Activated gamma-delta T cell treated with anti-CD3 and anti-CD28 coated beads, Interleukin-2, amount 50 U/mL, for 16 hours (primary cell): ENCODE measurements at places on chromosomes 1 and 21.

GRCh38 chr1:67668660-67669059, 16.3 kb upstream of the GADD45A start:
- DNase-seq, result no peak

DNA sequence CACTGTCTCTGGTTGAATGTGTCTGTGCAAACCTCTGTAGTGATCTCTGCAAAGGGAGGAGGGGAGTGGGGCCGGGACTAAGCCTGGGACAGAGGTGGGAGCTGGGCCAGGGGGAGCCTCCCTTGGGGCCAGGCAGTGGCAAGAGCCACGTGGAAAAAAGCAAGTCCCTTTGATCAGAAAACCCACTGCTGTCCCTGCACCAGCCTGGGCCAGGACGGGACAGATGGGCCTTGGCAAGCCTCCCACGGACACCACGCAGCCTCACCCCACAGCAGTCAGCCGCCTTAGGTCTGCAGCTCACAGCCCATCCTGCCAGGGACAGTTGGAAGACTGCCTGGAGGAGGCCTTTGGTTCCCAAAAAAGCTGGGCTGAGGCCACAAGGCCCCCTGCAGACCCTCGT, 11.7 kb upstream of the TRAPPC10 start:
- no peak for DNase-seq

DNA sequence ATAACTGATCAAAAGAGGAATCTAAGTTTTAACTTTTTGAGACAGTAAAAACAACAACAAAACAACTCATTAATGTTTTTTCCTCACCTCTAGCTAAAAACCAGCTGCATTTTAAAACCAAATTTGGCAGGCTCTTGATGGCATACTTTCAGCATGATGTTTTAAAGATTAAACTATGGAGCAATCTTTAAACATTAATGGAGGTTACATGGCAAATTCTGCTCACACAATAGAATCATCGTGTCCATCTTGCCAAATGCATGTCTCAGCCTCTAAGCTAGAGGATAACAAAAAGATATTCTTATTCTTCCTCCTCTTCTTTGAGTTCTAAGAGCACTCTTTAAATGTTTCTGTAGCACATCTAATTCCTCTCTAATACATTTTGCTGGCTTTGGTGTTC, 579.8 kb upstream of the PKN2 start:
- DNase-seq, result no peak

DNA sequence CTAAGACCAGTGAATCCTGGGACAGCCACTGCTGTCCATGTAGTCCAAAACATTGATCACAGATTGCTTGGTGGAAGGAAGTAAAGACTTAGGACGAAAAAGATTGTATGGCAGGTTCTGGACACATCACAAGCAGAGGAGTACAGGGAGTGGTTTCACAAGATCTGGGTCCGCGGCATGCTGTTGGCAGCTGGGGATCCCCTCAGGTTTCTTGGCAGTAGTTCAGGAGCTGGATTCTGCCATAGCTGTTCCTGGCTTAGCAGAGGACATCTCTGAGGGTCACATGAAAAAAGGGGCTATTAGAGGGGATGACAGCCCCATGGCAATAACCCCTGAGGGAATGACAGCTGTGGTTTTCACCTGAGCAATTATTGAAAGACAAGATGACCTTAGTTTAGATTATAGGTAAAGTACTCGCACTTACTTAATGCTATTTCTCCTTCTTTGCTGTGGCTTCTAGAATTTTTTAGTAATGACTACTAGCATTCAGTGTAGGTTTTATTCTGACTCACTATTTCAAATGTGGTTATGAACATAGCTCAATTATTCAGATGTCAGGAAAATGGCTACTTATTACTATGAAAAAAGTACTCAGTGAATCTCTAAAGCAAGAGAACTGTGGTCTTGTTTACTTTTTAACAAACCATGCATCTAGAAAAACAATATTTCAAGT, 8.2 kb downstream of the KRTAP27-1 start:
- DNase-seq, result no peak

DNA sequence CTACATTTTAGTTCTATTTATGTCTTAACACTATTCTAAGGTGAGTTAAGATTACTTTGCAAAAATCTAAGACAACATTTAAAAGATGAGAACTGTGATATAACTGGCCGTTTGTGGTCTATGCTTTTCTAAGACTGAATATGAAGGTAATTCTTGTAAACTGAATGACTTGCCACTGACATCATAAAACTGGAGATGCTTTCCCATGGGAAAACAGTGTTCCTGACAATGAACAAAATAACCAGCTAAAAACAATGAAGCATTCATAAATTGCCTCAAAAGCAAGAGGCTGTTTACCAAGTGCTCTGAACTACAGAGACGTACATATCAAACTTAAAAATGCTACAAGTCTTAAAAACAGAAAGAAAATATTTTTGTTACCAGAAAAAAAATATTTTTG, 54.7 kb downstream of the APP start:
- no peak for DNase-seq

- DNase-seq, result no peak
These were observed 33.1 kb upstream of the ZNF644 start for GRCh38 chr1:91054780-91055481.

DNA sequence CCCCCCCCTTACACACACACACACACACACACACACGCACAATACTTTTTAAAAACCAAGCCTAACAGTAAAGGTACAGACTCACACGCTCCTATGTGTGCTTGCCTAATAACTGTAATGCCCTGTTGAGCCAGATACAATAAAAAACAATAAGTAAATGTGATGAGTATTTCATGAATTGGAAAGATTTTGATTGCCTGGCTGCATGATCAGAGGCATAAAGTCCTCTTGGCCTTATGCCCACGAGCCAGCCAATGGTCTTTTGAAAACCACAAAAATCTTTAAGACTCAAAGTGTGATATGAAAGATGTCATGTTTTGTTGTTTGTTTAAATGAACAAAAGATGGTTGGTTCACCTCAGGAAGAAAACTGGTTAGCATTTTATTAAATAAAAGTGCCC, 441.9 kb upstream of the ZRANB2 start:
- DNase-seq, result no peak

DNA sequence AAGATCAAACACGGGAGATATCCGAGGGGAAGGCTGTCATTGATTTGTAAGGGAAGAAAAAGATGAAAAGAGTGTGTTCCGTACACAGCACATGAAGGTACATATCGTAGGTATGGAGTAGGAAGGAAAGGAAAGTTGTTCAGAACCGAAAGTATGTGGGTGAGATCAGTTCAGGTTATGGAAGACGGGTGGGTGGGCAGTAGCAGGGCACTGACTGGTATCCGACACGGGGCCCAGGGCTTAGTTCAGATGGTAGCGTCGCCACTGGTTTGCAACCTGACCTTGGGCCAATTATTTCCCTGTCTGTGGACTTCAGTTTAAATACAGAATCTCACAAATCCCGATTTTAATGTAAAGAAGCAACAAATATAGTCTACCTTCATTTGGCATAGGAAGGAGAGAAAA, 27.8 kb upstream of the A3GALT2 start:
- no peak for DNase-seq

GRCh38 chr21:39952265-39952664, 85.0 kb downstream of the PCP4 start:
- DNase-seq, result no peak

DNA sequence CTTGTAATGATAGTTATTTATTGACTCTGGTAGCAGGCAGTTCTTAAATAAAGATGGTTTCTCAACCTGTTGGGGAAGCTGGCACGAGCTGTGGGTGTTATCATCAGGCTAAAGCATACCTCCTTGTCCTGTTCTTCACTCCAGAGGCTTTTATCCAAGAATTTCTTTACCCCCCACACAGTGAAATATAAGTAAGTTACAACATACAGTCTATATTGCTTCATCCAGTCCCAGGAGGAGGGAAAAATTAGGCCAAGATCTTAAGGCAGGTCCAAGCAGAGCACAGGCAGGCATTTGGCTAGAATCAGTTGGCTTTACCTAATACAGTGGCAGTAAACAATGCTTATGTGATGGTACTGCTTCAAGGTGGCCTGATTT, 6.3 kb downstream of the TMEM81 start:
- DNase-seq, result no peak

DNA sequence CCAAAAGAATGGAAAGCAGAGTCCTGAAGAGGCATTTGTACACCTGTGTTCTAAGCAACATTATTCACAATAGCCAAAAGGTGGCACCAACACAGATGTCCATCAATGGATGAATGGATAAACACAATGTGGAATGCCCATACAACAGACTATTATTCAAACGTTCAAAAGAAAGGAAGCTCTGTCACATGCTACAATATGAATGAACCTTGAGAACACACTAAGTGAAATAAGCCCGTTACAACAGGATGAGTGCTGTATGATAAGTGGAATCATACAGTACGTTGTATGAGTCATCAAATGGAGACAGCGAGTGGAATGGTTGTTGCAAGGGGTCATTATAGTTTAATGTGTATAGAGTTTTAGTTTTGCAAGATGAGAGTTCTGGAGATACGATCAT, 80.1 kb downstream of the SH3BGR start:
- DNase-seq, result no peak

DNA sequence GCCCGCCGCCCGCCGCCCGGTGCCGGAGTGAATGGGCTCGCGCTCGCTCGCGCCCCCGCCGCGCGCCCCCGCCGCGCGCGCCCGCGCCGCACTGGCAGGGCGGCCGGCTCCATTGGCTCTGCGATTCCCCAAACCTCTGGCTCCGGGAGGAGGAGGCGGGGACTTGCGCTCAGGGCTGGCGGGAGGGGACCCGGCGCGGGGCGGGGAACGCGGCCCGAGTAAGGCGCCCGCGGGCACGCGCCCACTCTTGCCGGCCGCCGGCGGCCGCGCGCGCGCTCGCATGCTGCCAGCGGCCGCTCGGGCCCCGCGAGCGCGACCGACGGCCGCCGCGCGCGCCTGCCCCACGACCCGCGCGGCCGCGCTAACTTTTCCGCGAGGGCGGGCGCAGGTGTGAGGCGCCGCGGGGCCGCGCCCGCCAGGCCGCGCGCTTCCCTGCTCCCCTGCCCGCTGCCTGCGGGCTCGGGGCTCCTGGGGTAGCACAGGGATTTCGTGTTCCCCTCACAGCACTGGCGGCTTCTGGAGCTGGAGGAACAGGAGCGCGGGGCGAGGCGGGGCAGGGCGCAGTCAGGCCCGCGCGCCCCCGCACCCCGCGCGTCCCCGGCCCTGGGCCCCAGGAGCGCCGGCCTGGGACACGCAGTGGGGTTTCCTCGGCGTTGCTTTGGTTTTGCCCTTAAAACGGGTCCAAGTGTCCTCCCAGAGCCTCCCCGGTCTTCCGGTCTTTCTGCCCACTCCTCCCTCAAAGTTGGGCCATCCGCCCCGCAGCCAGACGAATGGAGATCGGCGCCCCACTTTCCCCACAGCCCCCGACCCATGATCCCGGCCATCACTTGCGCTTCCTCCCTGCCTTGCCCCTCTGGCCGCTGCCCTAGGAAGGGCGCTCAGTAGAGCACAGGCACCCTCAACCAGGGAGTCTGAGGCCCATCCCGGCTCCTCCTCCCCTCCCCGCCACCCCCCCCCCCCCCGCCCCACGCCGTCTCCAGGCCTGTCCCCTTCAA, 101.5 kb downstream of the CASZ1 start:
- peak; percentile 56 for DNase-seq

DNA sequence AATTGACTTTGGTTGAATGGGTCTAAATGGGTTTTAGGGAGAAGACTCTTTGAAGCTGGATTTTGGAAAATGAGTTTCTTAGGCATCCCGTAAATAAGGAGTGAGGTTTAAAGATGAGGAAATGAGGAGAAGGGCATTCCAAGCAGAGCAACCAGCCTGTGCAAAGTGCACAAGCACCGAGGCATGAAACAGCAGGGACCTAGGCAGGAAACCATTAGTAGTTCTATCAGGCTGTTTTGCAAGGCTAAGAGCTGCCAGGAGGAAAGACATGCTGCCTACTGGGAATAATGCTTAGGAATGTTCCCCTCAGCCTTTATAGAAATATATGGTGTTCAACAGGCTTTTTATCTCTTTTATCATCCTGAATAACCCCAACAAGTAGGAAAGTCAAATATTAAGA, 153.1 kb upstream of the FGGY start:
- DNase-seq, result no peak

GRCh38 chr1:22676916-22677583, 24.0 kb downstream of the C1QB start:
- DNase-seq, result no peak

GRCh38 chr1:161738627-161739287, 10.8 kb upstream of the DUSP12 start:
- DNase-seq, result peak; percentile 47

GRCh38 chr1:163071405-163072255, 2.5 kb downstream of the RGS4 start:
- no peak for DNase-seq

- no peak for DNase-seq
These were observed 717 bp downstream of the CRYZL1 start for GRCh38 chr21:33640697-33641351.

GRCh38 chr1:10210841-10211804, 753 bp downstream of the KIF1B start:
- no peak for DNase-seq

GRCh38 chr1:170604065-170604464, 59.9 kb upstream of the PRRX1 start:
- no peak for DNase-seq

DNA sequence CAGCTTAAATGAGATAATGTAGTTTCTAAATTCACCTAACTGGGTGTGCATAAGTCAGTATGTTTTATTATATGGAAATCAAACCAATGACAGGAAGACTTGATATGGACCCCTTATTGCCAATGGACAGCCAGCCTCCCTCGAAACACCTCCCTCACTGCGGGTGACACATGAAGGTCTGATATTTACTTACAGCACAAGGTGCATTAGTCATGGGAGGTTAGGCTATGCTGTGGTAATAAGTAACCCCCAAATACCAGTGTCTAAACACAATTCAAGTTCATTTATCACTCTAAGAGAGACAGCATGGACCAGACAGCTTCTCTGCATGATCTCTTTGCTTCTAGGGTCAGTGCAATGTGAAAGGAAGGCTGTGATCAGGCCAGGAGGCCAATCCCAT, 126.0 kb upstream of the KCNJ6 start:
- no peak for DNase-seq

GRCh38 chr1:70486676-70487458, 75.8 kb downstream of the CTH start:
- no peak for DNase-seq

- no peak for DNase-seq
These were observed 37.9 kb downstream of the RAB3B start for GRCh38 chr1:51952638-51953037.

GRCh38 chr1:205267306-205267902, 39.7 kb downstream of the TMCC2 start:
- no peak for DNase-seq

DNA sequence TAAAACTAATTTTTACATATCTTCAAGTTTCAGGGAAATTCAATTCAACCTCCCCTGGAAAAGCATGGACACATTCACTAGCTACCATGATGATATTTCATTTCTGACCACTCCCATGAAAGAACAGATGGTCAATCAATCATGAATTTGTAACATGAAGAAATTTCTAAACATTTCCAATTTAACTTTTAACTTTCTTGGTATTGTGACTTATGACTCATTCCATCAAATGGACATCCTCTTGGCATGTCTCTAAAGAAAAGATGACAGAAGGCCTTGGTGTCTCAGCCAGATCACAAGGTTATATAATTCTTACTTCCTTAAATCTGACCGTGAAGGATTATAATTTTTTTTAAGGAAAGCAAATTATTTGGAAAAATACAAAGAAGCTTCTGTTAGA, 10.5 kb upstream of the MCOLN3 start:
- DNase-seq, result no peak

- DNase-seq, result no peak
These were observed 3.5 kb downstream of the GPATCH2 start for GRCh38 chr1:217627431-217627830.

- DNase-seq, result no peak
These were observed 90.6 kb upstream of the NGF start for GRCh38 chr1:115428676-115429075.
